Stimulated activated CD4-positive, alpha-beta T cell treated with anti-CD3 and anti-CD28 coated beads, Interleukin-15, amount 100 ng/mL, for 1 hour (primary cell): ENCODE measurements at places on chromosomes 16 and 17.

GRCh38 chr17:10018461-10018891 is 113.4 kb upstream of the RCVRN start:
- no peak for DNase-seq

DNA sequence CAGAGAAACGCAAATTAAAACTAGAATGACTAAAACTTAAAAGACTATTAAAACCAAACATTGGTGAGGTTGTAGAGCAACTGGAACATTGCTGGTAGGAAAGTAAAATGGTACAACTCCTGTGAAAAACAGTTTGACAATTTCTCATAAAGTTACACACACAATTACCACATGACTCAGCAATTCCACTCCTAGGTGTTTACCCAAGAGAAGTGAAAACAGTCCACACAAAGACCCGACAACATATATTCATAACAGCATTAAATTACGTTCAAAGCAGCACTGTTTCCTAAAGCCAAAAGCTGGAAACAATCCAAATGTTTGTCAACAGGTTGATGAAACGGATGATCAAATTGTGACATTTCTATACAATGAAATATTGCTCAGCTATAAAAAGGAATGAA is 26.5 kb upstream of the ALOX12 start:
- DNase-seq = no peak

DNA sequence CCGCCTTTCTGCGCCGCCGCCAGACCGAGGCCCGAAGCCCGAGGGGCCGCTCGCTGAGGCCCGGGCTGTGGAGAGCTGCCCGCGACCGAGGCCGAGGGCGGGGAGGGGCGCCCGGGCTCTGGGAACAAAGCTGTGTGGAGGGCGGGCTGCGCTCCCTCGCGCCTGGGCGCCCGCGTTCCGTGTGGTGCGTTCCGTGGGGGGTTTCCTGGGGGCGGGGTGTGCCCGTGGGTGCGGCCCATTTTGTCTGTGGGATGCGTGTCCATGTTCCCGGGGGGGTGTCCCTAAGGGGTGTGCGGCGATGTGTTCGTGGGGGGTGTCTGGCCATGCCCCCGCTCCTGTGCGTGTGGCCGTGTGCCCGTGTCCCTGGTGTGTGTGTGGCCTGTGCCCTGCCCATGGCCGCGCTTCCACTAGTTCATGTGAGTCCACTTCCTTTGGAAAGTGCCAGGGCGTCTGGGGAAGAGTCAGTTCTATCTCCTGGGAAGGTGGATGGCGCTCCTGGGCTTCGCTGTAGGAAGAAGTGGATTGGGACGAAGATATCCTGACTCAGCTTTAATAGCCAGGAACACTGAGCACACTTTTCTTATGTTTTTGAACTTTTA is 520 bp downstream of the JPT2 start:
- DNase-seq = peak; percentile 38

DNA sequence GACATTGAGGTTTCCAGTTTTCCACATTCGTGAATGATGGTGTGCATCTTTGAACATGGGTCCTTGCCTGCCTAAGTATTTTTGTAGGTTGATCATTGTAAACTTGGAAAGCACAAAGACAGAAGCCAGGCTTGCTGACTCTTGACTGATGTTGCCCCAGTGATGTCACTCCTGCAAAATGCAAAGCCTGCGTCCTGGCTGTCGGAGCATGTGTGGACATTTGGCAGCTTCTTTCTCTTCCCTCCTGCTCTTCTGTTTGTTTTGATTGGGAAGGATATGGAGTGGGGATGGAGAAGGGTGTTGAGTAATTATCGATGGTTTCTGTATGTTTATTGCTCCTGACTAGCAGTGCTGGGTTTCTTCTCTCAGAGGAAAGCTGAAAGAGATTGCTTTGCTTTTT is 3.2 kb downstream of the NDE1 start:
- DNase-seq = no peak

DNA sequence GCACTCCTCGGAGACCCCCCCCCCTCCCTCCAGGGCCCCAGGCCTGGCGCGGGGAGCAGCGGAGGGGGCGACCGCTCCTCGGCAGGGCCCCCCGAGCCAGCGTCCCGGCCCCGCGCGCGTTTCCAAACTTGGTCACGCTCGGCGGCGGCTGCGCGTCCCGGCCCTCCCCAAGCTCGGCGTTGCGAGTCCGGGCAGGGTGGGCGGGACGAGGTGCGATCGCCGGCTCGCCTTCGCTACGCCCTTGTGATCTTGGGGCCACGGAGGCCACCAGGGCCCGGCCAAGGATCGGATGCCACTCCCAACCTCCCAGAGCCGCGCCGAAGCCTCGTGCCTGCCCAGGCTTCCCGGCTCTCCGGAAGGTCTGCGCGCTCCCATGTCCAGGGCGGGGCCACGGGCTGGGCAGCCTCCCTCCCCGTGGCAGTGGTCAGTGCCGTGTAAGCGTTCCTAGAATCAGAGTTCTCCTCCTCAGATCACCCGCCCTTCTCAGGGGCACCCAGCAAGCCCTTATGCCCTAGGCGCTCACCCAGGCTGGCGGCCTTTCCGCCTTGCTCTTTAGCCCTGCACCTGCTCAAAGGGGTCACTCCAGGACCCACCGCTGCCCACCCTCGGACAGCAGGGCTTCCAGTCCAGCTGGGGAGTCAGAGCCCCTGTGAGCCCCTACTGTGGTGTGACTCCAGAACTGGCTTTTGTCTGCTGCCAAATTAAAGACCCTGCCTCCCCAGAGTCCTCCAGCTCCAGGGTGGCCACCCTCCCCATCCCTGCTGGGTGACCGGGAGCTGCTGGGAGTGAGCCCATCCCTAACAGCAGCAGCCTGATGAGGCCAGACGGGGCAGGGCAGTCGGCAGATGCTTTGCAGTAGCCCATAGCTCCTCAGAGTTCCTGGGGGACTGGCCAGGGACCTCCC is 12.2 kb upstream of the MRPS23 start:
- no peak for DNase-seq

DNA sequence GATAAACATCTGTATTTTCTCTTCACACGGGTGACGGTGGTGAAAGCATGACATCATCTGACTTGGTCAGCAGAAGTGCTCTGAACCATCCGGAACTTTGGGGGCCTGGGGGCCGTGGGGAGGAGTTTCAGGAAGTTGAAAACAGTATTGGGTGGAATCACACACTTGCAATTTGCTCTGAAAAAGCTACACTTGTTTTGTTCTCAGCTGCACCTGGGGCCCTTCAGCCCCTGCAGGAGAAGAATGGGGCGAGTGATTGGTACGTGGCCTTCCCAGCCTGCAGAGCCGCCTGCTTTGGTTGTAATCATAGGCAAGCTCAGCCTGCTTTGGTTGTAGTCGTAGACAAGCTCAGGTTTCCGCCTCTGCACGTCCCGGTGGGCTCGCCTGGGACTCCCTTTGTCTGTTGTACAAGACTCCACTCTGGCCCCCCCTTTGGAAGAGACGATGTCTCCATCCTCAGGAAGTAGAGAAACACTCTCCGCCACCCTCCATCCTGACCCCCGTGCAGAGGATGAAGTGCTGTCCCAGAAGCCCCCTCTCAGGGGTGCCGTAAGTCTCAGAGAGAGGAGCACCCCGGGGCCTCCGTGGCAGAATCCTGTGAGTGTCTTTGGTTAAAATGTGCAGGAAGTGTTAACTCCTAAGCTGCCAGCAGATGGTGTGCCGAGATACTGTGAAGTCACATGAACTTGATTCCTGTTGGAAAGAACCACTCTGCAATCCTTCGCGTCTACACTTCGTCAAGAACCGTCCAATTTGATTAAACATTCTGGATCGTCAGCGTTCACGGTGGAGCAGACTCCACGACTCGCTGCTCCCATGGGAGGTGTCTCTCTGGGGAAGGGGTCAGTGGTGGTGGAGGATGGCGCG is 5.4 kb downstream of the BANP start:
- DNase-seq = peak; percentile 47
